ENCODE measurements at places on chromosomes 6 and 20.

GRCh38 chr20:47708953-47709833 lies 76.1 kb downstream of the SULF2 start:
- DNase-seq, result no peak

GRCh38 chr20:33773412-33774089 lies 37.6 kb upstream of the CHMP4B start:
- DNase-seq, result no peak

- DNase-seq, result no peak
Observed at GRCh38 chr20:46056027-46056833, 27.2 kb downstream of the SLC12A5 start.

GRCh38 chr6:139654888-139655782 lies 280.7 kb upstream of the CITED2 start:
- no peak for DNase-seq

- no peak for DNase-seq
Observed at GRCh38 chr6:53921639-53922038, 126.8 kb downstream of the LRRC1 start.

GRCh38 chr20:44660581-44660980 lies 9.1 kb upstream of the ADA start:
- no peak for DNase-seq

- DNase-seq, result no peak
Observed at GRCh38 chr6:33391922-33392594, 435 bp downstream of the KIFC1 start.

DNA sequence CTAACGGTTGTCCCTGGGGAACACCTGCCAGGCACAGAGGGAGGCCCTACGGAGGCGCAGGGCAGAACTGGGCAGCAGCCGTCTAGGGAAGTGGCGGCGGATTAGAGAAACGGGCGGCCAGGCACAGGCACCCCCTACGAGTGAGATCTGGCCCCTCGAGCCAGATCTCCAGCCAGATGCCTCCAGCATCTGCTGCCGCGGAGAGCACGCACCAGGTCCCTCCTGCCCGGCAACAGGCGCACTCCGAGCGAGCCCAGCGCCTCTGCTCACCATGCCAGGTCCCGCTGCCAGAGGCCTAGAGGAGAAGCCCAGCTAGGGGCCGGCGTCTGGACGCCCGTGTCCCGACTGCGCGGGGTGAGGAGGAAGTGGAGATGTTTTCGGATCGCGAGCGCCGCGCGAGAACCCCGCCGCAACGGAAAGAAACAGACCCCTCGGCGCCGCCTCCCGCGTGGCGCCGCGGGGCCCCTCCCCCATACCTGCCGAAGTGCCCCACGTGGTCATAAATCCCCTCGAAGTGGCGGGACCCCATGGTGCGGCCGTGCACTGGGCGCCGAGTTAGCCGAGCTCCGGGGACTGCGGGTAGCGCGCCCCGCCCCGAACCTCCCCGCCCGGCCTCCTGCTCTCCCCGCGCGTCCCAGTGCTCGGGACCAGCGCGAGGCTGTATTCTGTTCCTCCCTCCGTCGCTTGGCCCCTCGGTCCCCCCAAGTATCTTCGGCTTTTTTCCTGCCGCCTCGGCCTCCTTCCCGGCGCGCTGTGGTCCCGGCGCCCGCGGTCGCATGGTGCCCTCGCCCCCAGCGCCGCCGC lies at the start of gene SLC22A16:
SLC22A16 (minus strand) TSS at position 568 of the 804 bp plus-strand sequence; CDS start at position 529, 39 bp downstream.
- no peak for DNase-seq

DNA sequence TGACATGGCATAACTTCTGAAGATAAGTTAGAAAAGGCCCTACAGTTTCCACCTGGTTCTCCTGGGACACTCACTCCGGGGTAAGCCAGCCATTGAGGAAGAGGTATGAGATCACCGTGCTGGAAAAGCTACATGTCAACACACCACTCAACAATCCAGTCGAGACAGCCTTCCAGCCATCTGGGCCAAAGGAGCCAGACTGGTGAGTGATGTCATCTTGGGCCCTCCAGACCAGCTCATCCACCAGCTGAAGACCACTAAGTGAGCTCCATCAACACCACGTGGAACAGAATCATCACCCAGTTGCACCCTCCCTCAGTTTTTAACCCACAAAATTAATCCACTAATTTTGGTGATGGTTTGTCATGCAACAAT lies 32.3 kb upstream of the RSPO4 start:
- DNase-seq, result no peak

GRCh38 chr20:46315311-46315710 lies 7.0 kb upstream of the CDH22 start:
- DNase-seq, result no peak

DNA sequence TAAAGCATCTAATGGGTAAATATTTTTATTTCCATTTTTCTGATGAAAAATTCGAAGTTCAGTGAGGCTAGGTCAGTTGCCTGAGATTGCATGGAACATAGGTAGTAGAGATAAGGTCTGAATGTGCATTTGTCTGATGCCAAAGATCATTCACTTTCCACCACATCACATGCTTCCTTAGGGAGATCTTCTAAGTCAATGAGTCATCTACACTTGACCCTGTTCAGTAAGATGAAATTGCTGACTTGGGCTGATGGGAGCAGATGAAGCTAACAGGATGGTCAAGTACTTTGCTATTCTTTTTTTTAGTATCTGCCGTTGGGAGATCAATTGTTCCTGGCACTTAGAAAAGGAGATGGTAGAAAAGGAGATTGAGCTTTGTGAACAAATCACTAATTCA lies 511.3 kb downstream of the PHF3 start:
- DNase-seq, result no peak

DNA sequence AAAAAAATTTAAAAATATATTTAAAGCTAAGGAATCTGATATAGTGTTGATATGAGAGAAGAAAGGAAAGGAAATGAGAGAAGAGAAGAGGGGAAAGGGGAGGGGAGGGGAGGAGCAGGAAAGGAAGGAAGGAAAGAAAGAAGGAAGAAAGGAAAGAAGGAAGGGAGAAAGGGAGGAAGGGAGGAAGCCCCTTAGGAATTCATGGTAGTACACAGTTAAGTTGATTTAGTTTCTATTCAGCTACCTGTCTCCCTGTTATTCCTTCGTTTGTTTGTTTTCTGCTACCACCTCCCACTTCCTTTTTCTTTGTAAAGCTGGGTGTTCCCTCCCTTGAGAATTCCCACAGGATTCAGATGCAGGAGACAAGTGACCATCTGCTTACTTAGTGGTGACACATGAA lies 1025.4 kb upstream of the FLRT3 start:
- DNase-seq, result no peak
